Hematopoietic multipotent progenitor cell treated with erythropoietin and hydrocortisone succinate and interleukin-3 and kit ligand, for 17 days (in vitro differentiated cells): ENCODE measurements at places on chromosomes 2 and 18.
A peak's percentile ranks its signal among the peaks of the same experiment; 100 is the strongest.

- peak; percentile 46 for DNase-seq
These were observed 3.8 kb downstream of the DLX2 start for GRCh38 chr2:172098650-172099471.

- no peak for DNase-seq
These were observed 79.8 kb downstream of the SGPP2 start for GRCh38 chr2:222504191-222504590.

DNA sequence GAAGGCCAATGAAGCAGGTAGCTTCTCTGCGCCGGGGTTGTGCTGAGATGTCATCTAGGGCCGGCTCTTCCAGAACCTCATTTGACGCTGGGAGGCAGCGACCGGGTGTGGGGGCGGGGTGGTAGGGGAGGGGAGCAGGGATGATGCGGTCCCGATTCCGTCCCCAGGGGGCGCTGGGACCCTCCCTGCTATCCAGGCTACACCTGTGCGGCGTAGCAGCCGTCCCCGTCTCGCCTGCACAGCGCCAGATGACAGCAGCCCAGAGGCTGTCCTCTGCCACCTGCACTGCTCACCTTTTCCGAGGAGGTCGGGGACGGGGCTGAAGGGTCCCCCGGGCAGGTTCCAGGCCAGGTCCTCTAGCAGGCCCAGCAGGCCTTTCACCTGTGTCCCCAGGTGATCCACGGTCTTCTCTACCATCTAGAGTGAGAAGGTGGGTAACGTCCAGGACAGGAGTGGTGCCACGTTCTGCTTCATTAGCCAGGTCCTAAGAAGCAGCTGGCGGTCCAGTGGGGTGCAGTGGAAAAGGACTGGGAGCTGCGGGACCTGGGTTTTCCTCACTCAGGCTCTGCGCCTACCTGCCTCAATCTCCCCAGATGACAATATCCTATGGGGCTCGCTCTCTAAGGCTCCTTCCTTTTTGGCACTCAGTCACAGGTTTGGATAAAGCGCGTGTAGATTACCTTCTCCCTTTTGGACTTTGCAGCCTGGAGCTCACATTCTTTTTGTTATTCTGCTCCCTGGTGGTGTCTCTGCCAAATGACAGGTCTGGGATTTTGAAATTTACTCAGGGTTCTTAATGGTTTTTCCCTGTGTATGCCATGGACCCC lies 56.0 kb upstream of the RAB6C start:
- DNase-seq, result peak; percentile 35

DNA sequence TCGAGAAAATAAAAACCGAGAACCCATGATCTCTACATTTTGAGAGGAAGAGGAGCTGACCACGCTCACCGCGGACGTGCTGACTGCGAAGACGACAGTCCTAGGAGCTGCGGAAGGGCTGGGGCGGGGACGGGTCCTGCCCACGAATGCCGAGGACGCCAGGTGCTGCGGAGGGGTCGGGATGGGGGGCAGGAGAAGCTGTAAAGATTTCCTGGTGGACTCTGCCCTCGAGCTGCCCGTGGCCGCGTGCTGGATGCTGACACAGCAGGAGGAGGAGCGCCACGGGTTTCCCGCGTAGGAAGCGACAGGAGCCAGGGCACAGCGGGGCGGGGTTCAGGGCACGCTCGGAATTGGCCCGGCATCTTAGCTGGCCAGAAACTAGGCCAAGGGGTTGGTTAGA lies 22.2 kb downstream of the ZSCAN30 start:
- no peak for DNase-seq
